ENCODE measurements at places on chromosomes 5 and 9.

- no peak for DNase-seq
Measured at GRCh38 chr9:83197591-83197990, 134.6 kb upstream of the RASEF start.

DNA sequence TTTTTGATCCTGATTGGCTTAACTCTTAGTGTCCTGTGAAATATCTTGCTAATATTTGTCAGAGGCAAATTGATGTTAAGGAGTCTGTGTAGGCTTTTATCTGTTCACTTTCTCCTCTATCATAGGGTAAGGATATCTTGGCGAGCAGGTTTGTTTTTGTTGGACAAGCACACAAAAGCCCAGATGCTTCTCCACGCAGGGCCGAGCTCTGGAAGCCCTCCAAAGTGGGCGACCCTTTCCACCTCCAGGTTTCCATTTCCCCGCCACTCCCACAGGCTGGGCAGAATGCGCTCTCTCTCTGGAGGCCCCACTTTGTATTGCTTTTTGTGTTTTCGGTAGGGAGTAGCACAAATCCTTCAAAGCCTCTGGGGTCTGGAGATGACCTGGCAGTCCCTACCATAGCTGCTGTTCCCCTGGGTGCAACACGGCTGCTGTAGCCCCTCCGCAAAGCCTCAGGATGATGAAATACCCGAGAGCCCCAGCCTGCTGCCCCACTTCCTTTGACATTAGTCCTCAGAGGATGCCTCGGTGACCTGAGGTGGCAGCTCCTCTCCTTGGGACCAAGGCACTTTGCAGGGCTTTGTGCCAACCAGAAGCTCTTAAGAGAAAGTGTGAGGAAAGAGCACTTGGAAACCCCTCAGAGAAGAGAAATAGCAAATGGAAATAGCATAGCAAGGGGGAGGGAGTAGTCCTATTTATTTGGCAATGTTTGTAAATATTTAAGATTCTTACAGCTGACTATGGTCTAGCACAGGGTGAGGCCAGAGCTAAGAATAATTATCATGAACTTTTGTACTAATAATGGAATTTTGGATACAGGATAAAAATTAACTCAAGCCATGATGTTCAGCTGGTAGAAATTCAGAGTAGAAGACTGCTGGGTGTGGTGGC lies 122.8 kb downstream of the ARHGEF28 start:
- DNase-seq = no peak

DNA sequence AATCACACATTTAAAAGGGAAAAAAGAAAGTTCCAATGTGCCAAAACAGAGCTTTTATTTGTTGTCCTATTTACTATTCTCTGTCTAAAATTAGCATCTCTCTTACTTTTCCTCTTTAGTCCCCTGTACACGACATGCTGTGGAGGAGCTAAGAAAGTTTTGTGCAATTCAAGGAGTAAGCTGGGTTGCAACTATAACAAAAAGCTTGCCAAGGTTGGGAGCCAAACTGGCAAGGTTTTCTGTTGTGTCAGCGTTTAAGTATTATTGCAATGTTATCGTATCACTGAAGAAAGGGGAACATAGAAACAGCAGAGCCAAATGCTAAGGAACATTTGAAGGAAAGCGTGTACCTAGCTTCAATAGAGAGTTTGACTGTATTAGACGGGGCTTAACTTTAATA lies 680.8 kb downstream of the CETN3 start:
- no peak for DNase-seq

DNA sequence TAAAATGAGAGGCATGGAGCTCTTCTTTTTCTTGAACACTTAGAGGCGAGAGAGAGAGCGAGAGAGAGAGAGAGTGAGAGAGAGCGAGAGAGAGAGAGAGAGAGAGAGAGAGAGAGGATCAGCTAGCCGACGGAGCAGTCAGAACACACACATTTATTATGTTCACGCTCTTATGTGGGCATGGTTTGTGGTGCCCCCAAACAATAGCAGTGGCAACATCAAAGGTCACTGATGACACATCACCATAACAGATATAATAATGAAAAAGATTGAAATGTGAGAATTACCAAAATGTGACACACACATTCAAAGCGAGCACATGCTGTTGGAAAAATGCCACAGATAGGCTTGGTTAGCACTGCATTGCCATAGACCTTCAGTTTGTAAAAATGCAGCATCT lies 116.1 kb downstream of the KDM4C start:
- no peak for DNase-seq

GRCh38 chr9:134570151-134570621 lies 71.4 kb upstream of the COL5A1 start:
- DNase-seq = peak; percentile 64

Measured in Daoy (cell line).